ENCODE measurements at places on chromosomes 2 and 18. TPM values are rescaled to one million over a fixed set of nuclear protein-coding genes. Genes with fewer than 3 reads are reported as not detected.
A peak's percentile ranks its signal among the peaks of the same experiment; 100 is the strongest.

- DNase-seq = no peak
- H3K4me1 ChIP-seq = no peaks in the 10 kb centered on the region
- H3K27ac ChIP-seq = no peak overlapping the region
- no peak overlapping the region for H3K4me3 ChIP-seq
Measured at GRCh38 chr18:2204736-2205135, 366.6 kb downstream of the METTL4 start.

DNA sequence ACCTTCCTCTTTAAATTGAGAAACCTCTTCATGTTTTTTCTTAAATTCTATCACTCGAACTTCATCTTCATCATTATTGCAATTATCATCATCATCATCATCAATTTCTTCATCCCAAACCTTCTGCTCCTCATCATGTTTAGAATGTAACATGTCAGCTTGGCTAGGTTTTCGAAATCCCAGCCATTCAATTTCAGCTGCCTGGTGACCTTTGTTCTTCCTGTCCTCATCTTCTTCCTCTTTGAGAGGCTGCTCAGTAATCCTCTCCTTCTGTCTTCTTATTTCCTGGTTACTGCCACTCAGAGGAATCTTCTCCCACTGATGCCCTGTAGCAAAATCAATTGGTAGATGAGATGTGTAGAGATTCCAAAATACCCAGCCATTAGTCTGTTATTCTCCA, 4.2 kb downstream of the ERMN start:
- no peaks in the 10 kb centered on the region for H3K36me3 ChIP-seq
- no peaks in the 10 kb centered on the region for H3K27me3 ChIP-seq
- no peak overlapping the region for H3K27ac ChIP-seq
- no peak overlapping the region for H3K4me3 ChIP-seq

GRCh38 chr2:175293776-175294175, 112.3 kb upstream of the ATP5MC3 start:
- no peaks in the 10 kb centered on the region for H3K36me3 ChIP-seq
- peaks cover 58% of the 10 kb centered on the region for H3K27me3 ChIP-seq
- DNase-seq = peak; percentile 13
- H3K27ac ChIP-seq = no peak overlapping the region

GRCh38 chr18:10213526-10213925, 240.9 kb upstream of the APCDD1 start:
- H3K27ac ChIP-seq = no peak overlapping the region
- H3K4me1 ChIP-seq = no peaks in the 10 kb centered on the region
- no peak overlapping the region for H3K4me3 ChIP-seq
- DNase-seq = peak; percentile 59

- H3K36me3 ChIP-seq = peaks cover 5% of the 10 kb centered on the region
- peaks cover 15% of the 10 kb centered on the region for H3K4me1 ChIP-seq
- H3K27me3 ChIP-seq = no peaks in the 10 kb centered on the region
- DNase-seq = peak; percentile 13
Measured at GRCh38 chr2:73232403-73233153, 461 bp downstream of the PRADC1 start.

- peaks cover under 1% of the 10 kb centered on the region for H3K4me1 ChIP-seq
- no peak for DNase-seq
- no peaks in the 10 kb centered on the region for H3K36me3 ChIP-seq
- H3K27ac ChIP-seq = no peak overlapping the region
Measured at GRCh38 chr2:12613137-12613835, 103.5 kb upstream of the TRIB2 start.

DNA sequence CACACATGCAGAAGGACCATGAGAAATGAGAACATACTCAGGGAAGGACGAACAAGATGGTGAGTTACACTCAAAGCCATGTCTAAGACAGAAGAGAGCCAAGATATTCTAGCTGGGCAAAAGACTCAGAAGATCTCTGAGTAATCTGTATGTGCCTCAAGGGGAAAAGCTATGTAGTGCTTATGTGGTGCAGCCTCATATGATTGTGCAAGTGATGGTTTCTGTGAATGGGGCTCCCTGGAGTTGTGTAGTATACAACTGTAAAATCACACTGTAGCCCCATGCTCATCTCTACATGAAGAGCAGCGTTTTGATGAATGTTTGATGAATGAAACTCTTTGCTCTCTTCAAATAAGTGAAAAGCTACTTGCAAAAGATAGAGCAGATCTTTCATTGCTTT, 57.5 kb downstream of the OSR1 start:
- H3K4me1 ChIP-seq = peaks cover 10% of the 10 kb centered on the region
- no peak overlapping the region for H3K4me3 ChIP-seq
- no peak overlapping the region for H3K27ac ChIP-seq
- H3K27me3 ChIP-seq = no peaks in the 10 kb centered on the region
- H3K36me3 ChIP-seq = no peaks in the 10 kb centered on the region

DNA sequence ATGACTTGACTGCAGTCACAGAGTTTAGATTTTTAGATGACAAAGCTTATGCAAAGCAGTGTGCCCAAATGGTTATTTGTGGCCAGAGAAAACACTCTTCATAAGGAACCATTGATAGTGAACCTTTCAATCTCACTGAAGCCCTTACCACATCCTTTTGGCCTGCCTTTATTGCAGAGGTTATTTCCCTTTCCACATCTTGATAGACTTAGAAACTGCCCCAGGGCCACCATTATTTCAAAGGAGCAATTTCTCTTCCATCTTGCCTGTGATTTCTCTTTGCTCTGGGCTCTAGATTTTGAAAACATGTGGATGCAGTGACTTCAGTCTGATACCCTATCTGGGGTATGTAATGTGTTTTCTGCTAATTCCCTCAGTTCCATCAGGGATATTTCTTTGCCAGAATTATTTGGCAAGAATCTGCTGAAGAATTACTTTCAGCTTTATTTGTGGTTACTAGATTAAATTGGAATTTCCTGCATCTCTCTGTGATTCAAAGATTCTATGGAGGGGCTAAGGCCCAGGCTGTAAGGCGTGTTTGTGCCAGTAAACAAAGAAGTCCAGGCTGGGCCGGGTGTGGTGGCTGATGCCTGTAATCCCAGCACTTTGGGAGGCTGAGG, 51.0 kb downstream of the MOGAT1 start:
- no peak overlapping the region for H3K27ac ChIP-seq
- no peaks in the 10 kb centered on the region for H3K36me3 ChIP-seq
- no peaks in the 10 kb centered on the region for H3K4me1 ChIP-seq
- H3K4me3 ChIP-seq = no peak overlapping the region
- H3K27me3 ChIP-seq = no peaks in the 10 kb centered on the region

DNA sequence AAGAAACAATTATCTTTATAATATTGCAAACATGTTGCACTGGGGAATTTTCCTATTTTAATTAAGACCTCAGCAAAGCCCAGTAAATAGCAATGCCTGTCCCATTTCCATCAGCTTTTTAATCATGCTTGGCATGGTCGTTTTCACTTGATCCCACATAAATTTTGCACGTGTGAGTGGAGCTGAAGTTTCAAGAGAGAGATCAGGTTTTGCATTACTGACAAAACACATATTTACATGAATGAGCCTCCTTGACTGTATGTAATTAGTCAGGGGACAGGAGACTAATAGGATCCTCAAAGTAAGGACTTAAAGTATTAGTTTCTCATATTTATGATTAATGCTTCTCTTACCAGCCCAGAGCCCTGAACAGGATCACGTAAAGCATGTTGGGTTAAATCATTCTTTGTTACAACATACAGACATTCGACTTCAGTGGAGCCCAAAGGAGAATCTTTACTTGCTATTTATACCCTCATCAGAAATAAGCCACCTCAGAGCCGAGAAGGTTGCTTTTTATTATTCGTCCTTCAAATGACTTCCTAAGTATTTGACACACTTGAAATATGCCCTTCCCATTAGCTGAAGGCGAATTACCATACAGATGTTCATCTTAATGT, 711.3 kb downstream of the GALR1 start:
- no peak overlapping the region for H3K27ac ChIP-seq
- H3K27me3 ChIP-seq = peaks cover 21% of the 10 kb centered on the region
- no peaks in the 10 kb centered on the region for H3K4me1 ChIP-seq
- DNase-seq = no peak
- no peak overlapping the region for H3K4me3 ChIP-seq

- no peak overlapping the region for H3K4me3 ChIP-seq
- no peaks in the 10 kb centered on the region for H3K36me3 ChIP-seq
- no peak for DNase-seq
- H3K27me3 ChIP-seq = no peaks in the 10 kb centered on the region
- H3K27ac ChIP-seq = no peak overlapping the region
Measured at GRCh38 chr2:155209696-155210450, 511.4 kb downstream of the KCNJ3 start.

DNA sequence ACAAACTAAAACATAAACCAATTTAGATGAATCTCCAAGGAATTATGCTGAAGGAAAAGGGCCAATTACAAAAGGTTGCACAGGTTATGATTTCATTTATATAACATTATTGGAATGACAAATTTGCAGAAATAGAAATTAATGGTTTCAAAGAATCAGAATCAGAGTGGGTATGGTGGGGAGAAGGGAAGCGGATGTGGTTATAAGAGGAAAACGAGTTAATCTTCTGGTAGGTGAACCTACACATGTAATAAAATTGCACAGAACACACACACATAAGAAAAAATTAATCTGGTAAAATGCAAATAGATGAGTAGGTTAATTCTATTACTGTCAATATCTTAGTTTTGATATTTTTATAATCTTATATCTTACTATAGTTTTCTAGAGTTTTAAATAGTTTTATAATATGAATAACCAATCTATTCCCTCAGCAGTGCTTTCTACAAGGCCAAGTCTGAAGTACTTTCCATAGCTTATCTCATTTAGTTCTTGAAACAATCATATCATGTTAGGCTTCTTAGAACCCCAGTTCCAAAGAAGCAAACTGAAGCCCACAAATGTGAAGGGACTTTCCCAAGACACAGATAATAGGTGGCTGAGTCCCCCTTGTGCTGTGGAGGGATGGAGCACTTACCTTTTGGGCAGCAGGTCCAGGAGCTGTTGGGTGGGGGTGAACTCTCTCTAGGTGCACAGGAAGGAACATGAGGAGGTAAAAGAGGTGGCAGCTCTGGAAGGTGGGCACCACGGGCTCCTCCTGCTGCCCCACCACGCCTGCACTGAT, 31.5 kb downstream of the ZNF519 start:
- DNase-seq = no peak
- no peak overlapping the region for H3K4me3 ChIP-seq
- H3K27me3 ChIP-seq = no peaks in the 10 kb centered on the region
- H3K4me1 ChIP-seq = no peaks in the 10 kb centered on the region

GRCh38 chr2:161173541-161174194, 13.4 kb downstream of the TANK start:
- H3K4me3 ChIP-seq = no peak overlapping the region
- no peaks in the 10 kb centered on the region for H3K27me3 ChIP-seq
- H3K36me3 ChIP-seq = no peaks in the 10 kb centered on the region
- DNase-seq = no peak
- H3K4me1 ChIP-seq = no peaks in the 10 kb centered on the region

DNA sequence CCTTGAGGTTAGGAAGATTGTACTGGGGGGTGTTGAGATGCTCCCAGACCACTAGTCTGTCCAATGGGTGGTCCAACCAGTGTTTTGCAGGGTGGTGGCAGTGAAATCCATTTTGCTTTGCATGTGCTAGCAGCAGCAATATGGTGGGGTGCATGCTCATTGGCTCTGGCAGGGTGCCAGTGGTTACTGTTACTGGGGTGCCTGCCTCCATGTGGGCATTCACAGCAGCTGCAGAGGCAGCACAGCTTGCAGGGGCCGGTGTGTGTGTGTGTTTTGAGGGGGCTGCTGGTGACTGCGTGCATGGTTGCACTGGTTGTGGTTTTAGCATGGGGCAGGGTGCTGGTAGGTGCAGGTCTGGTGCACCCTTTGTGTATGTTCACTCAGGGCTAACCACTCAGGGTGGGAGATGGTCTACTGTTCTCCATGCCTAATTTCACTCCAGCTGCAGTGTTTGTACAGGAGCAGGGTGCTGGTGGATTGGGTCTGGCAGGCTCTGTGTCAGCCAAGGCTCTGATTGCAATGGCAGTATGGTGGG, 265.4 kb downstream of the NUP35 start:
- H3K27me3 ChIP-seq = no peaks in the 10 kb centered on the region
- no peaks in the 10 kb centered on the region for H3K4me1 ChIP-seq
- no peak for DNase-seq
- no peaks in the 10 kb centered on the region for H3K36me3 ChIP-seq

DNA sequence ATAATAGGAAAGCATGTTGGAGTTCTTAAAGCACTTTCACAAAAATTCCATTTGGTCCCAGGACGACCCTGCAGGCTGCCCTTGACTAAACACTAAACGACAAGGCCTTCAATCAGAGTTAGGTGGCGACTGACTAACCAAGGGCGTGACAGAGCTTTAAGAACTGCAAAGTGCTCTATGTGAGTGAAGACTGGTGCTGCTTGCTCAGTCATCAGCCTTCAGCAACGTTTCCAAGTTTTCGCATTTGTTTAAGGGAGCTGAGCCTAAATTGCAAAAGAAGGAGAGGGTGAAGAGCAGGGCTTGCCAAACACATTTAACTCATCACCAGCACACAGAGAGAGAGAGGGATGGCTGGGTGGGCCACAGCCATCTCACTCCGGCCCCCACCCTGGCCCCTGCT, 204.7 kb upstream of the PID1 start:
- no peaks in the 10 kb centered on the region for H3K36me3 ChIP-seq
- H3K27ac ChIP-seq = no peak overlapping the region
- H3K27me3 ChIP-seq = no peaks in the 10 kb centered on the region

DNA sequence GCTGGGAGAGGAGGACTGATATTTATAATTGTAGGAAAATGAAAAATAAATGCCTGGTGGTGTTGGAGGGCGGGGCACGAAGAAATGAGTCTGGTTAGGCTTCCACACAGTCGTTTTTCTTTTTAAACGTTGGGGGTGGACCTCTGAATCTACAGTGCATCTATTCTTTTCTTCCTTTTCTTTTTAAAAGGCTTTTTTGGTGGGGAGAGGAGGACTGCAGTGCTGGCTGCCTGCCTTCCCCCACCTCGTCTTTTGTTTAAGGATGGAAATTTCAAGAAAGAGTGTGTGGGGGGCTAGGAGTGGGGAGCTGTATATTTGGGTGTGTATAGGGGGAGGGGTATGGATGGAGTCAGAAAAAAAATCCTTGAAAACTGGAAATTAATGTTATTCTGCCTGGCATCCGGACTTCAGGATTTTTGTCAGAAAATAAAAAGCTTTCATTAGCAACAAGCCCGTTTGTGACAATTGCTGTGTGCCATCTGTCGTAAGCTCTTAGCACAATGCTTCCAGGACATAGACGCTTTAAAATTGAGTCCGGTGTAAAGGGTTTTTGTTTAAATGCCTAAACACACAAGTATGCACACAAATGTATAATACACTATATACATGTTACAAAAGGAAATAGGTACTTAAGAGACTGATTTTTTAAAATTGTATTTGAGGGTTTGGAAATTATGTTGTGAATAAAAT, 1.1 kb downstream of the MAP2 start:
- no peaks in the 10 kb centered on the region for H3K36me3 ChIP-seq
- DNase-seq = peak; percentile 16
- H3K27me3 ChIP-seq = no peaks in the 10 kb centered on the region
- H3K4me3 ChIP-seq = peak overlapping the region; percentile 95

GRCh38 chr2:60118061-60118460, 435.4 kb downstream of the BCL11A start:
- DNase-seq = no peak
- H3K27me3 ChIP-seq = 0 out of 2 replicates have a peak, but pooled peaks cover 3% of the 10 kb centered on the region
- H3K36me3 ChIP-seq = no peaks in the 10 kb centered on the region
- H3K4me1 ChIP-seq = no peaks in the 10 kb centered on the region
- no peak overlapping the region for H3K27ac ChIP-seq

TMEM163 gene
- total RNA-seq = 0.12 TPM

MOCOS gene
- 5.1 TPM for total RNA-seq
